ENCODE measurements at places on chromosomes 5 and 9.
A peak's percentile ranks its signal among the peaks of the same experiment; 100 is the strongest.

GRCh38 chr9:130542457-130543228 is 36.7 kb upstream of the FUBP3 start:
- DNase-seq: no peak

- no peak for DNase-seq
These were observed 11.7 kb downstream of the SH3PXD2B start for GRCh38 chr5:172442592-172442991.

GRCh38 chr5:16879191-16879590 is 56.9 kb downstream of the MYO10 start:
- DNase-seq: no peak

GRCh38 chr5:147674411-147674810 is 108.1 kb downstream of the JAKMIP2 start:
- DNase-seq: no peak

- no peak for DNase-seq
These were observed 19.9 kb upstream of the PRXL2C start for GRCh38 chr9:96674906-96675538.

DNA sequence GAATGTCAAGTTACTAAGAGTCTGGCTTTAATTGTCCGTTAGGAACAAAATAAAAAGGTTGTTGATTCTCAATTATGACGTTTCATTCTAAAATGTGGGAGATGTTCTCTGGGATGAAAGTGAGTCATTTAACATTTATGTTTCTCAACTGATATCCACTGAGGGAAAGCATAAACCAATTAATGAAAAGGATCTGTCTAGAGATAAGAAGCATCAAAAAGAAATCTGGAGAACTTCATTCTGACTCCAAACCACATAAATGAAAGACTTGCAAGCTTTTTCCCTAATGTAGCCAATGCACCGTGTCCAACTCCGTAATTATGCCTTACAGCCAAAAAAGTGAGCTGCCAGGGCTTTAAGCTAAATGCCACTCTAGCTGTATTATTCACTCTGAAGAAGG is 654.2 kb downstream of the TLE1 start:
- no peak for DNase-seq

GRCh38 chr9:2288309-2288708 is 273.2 kb downstream of the SMARCA2 start:
- no peak for DNase-seq

GRCh38 chr9:128068386-128069205 is 564 bp downstream of the SLC25A25 start:
- DNase-seq: no peak

GRCh38 chr9:127595611-127596010 is 16.5 kb upstream of the STXBP1 start:
- DNase-seq: no peak

DNA sequence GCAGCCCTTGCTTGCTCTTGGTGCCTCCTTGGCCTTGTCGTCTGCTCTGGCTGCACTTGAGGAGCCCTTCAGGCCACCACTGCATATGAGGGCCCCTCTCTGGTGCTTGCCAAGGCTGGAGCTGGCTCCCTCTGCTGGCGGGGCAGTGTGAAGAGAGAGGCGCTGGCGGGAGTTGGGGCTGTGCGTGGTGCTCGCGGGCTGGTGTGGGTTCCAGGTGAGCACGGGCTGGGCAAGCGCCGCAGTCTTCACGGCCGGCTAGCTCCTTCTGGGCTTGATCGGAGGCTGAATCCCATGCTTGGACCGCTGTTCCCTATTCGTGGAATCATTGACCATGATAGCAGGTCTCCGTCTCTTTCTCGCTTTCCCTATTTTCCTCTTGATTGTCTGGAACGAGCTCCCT is 56.5 kb downstream of the XRCC4 start:
- no peak for DNase-seq

DNA sequence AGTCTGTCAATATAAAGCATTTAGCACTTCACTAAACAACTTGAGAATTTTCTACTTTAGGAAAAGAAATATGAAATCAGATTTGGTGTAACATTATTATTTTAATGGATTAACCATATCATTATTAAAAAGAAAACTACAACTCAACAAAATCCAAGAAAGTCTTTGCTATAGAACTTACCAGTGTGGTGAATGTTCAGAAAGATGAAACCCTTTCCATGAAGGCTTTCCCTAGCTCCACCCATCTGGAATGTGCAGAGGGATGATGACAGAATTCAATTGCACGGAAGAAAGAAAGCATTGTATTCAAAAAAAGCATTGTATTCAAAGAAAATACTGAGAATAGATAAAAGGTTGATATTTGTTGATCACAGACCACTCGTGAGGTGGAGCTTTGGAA is 328.6 kb upstream of the NUDT12 start:
- DNase-seq: no peak

DNA sequence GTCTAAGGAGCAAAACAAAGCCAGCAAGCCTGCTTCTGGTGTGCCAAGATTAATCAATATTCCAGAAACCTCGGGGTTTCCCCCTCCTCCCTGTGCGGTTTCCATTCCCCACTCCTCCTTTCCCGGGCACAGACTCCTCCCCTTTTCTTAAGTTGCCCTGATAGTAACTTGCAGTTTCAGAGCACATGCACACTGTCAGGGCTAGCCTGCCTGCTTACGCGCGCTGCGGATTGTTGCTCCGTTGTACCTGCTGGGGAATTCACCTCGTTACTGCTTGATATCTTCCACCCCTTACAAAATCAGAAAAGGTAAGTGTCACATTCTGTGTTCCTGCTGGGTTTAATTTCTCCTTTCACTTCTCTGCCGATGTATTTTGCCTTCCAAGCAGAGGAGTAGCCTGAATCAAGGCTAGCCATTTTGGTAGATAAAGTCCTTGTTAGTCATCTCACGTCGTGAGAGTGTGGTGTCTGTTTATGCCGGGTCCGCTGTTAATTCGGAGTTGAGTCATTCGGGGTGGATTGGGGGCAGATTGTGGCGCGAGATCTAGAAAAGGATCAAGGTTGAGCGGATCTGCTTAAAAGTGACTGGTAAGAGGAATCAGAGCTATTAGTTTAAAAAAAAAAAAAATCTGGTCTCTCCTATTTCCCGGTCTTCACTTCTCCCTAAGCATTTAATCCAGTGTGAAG is at the start of gene SLC1A3:
Gene SLC1A3, plus strand, starts transcription at position 179 of the 686 bp plus-strand sequence. CDS start 1,818 bp downstream, outside the sequence.
- DNase-seq: peak; percentile 42

DNA sequence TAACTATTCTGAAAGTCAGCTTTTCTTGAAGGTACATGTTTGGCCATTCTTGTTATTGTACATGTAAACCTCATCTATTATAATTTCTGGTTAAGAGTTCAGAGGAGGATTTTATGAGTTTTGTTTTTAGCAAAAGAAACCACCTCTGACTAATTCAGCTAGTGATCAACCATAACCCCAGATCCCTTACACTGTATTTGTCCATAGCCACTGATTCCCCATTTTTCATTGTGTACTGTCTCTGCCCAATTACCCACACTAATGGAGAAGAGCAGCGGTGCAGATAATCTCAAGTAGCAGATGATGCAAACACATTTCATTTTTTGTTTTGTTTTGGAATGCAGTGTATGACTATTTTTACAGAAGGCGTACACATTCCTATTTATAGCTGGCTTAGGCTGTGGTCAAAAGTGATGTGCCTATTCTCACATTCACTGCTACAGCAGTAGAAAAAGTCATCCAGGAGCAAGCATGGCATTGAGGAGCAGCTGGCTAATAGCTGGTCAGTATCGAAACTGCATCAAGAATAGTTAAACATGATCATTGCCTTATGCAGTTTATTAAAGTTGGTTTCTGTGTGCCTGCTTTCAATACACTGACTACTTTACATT is 988.3 kb downstream of the DTWD2 start:
- no peak for DNase-seq

- no peak for DNase-seq
These were observed 7.7 kb downstream of the MACROH2A1 start for GRCh38 chr5:135391116-135391868.

- DNase-seq: no peak
These were observed 323.4 kb downstream of the PSAT1 start for GRCh38 chr9:78620303-78620702.

GRCh38 chr5:179613460-179614071 is 9.9 kb downstream of the HNRNPH1 start:
- no peak for DNase-seq

DNA sequence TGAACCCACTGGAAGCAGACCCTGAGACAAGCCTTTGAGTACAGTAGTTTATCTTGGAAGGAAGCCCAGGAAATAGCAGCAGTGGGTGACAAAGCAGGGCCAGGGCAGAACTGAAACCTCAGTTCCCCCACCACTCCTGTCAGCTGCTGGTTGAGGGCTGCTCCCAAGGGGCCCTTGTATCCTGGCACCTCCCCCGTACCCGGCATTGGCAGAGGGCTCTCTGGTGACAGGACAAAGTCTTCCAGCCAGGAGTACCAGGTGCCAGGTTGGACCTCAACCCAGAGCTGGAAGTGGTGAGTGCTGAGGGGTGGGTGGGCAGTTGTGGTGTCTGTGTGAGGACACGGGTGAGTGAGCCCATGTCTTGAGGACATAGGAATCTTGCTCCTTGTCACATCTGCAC is 123.3 kb downstream of the PHF2 start:
- DNase-seq: no peak

- no peak for DNase-seq
These were observed 1.6 kb downstream of the GTF3C4 start for GRCh38 chr9:132671620-132672412.

- no peak for DNase-seq
These were observed 29.2 kb upstream of the TGFBI start for GRCh38 chr5:135999406-136000139.

- DNase-seq: no peak
These were observed 21.8 kb upstream of the ORM1 start for GRCh38 chr9:114300846-114301797.

DNA sequence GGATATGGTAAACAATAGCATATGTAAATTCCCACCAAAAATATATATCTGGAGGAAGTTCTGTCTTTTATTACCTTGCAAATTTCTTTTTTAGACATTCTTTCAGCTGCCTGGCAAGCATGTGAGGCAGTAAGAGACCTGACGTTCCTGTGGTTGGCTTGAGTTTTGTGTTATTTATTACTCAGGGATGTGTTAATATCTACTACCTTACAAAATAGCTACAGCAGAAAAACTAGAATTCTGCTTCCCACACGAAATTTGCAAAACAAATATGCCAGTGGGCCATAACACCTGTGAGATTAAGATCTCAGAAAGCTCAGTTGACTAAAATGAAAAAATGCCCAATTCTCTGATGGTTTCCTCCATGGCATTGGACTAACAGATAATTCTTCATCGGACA is 274.2 kb downstream of the TMEM167A start:
- no peak for DNase-seq

GRCh38 chr9:110545705-110546104 is 33.8 kb downstream of the SVEP1 start:
- no peak for DNase-seq

- no peak for DNase-seq
These were observed 211.2 kb downstream of the CDK5RAP2 start for GRCh38 chr9:120368799-120369198.

- no peak for DNase-seq
These were observed 126.9 kb downstream of the SPOCK1 start for GRCh38 chr5:137372016-137372772.

- no peak for DNase-seq
These were observed 170.9 kb downstream of the SEC61B start for GRCh38 chr9:99392986-99393385.

DNA sequence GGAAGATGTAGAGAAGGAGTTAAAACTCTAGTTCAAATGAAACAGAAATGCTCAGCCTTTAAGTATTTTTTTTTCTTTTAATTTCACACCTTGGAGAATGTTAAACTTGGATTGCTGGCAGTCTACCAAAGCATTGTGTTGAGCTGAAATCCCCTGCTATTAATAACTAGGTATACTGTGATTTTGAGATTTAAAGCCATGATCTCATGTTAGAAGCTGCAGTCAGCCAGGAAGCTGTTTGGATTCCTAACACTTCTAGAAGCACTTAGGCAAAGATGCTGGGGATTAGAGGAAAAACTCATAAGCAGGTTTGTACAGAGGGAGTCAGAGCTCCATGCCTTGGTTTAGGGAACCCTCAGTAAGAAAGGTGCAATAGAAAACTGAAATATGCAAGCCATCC is 141.4 kb downstream of the KIF4B start:
- no peak for DNase-seq

DNA sequence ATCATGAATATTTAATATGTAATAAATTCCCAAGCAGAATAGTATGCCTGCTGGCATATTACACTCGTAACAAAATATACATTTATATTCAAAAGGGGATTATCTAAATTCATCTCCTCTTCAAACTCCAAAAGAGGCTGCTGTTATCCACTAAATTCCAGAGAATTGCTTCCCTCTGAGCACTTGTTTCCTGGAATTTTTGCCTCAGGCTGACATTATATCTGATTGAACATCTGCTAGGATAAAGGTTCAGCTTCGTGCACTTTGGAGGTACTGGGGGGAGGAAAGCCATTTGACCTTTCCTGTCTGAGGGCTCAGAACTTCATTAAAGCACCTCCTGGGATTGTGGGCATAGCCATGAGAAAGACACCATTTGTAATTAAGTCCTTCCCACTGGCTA is 4.3 kb upstream of the HAPLN1 start:
- no peak for DNase-seq

DNA sequence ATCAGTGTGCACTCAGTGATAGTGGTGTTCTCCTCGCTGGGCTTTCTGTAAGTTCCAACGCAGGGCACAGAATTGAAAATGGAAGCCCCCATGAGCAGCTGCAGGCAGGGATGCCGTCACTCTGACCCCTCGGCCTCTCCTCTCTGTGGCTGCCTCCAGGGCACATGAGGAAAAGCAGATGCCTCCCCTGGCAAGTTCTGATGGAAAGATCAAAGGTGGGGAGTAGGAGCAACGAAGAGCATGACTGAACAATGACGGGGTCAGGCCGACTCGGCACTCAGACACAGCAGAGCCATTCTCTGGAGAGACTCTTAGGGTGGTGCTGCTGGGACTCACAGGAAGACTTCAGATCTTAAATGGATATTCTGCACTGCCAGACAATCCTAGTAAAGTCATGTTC is 65.6 kb upstream of the CKMT2 start:
- no peak for DNase-seq

DNA sequence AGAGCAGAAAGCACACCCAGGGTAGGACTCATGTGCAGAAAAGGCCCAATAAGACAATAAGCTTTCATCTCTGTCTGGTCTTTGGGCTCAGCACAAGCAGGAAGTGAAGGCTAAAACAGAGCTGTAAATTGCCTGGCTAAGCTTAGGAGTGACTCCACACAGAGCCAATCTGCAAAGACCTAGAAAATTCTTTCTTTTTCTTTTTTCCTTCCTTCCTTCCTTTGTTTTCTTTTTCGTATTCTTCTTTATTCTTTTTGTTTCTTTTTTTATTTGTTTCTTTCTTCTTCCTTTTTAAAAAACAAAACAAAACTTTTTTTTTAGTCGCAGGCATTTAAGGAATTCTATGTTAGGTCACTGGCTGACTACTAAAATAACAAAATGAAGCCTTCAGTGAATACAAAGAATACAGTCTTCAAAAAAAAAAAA is 12.2 kb downstream of the SLC35A4 start:
- DNase-seq: no peak

GRCh38 chr9:34328500-34328986 is 525 bp downstream of the KIF24 start:
- no peak for DNase-seq

- no peak for DNase-seq
These were observed 36.1 kb downstream of the CAAP1 start for GRCh38 chr9:26856413-26857032.

All from stimulated activated CD4-positive, alpha-beta T cell treated with anti-CD3 and anti-CD28 coated beads, Interleukin-12 subunit alpha, Interleukin-12 subunit beta, amount 100 ng/mL, for 24 hours (primary cell).